Tracheal epithelial cell (primary cell): ENCODE measurements at places on chromosomes 13 and 19. TPM values are rescaled to one million over a fixed set of nuclear protein-coding genes. Genes with fewer than 3 reads are reported as not detected.

Gene STXBP2
- 47.5 and 57.6 TPM in 2 replicates for total RNA-seq

Gene SH2D3A
- total RNA-seq: 98.3 and 129 TPM in 2 replicates

Gene TYROBP
- total RNA-seq: not detected in 2 replicates

Gene LILRA1
- not detected in 2 replicates for total RNA-seq

Gene SHISA2
- 0.21 and 49.9 TPM in 2 replicates for total RNA-seq

Gene ARRDC5
- not detected in 2 replicates for total RNA-seq

Gene PSG11
- total RNA-seq: not detected in 2 replicates

Gene LILRB3
- total RNA-seq: not detected in 2 replicates

Gene C19orf85
- not detected in 2 replicates for total RNA-seq

Gene IFNL1
- total RNA-seq: not detected in 2 replicates

Gene CCDC70
- not detected in 2 replicates for total RNA-seq

Gene SHD
- not detected in 2 replicates for total RNA-seq
